ENCODE measurements at places on chromosomes 11 and 22.

DNA sequence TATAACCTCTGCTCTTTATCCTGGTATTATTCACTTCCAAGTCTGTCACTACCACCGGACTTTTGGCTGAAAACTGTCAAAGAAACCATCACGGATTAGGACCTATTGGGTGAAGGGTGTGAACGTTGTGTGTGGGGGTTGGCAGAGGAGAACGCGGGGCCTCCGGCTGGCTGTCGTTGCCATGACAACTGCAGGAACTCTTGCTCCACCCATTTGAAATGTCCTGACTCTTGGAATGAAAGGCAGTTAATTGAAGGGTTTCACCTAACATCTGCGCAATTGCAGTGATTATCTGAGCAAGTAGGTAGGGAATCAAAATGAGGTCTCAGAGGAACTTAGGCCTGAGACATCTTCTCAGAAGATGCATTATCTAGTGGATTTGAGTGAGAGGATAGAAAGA lies 60.9 kb upstream of the CLMP start:
- DNase-seq, result no peak

GRCh38 chr11:3170044-3170755 lies 5.1 kb upstream of the OSBPL5 start:
- DNase-seq, result no peak

GRCh38 chr22:37581504-37581903 lies 1.6 kb upstream of the LGALS2 start:
- no peak for DNase-seq

DNA sequence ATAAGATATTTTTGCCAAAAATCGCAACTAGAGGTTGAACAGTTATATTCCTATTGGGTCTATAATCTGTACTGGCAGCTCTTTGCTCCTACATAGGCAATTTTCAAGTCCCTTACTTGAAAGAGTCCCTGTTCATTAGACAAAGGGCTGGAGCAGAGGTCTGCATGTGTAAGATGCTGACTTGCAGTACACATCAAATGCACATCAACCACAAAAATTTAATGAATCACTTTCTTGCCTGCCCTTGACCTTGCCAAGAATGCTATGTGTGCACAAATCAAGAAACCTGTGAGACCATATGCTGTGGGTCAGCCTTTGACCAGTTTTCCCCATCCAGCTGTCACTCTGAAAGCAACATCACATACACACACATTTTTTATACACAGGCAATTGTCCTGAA lies 661.5 kb downstream of the LRRC4C start:
- DNase-seq, result no peak
